ENCODE measurements at places on chromosomes 6 and 20. TPM values are rescaled to one million over a fixed set of nuclear protein-coding genes. Genes with fewer than 3 reads are reported as not detected.
A peak's percentile ranks its signal among the peaks of the same experiment; 100 is the strongest.

GRCh38 chr6:11683871-11684270, 94.7 kb downstream of the ADTRP start:
- ATAC-seq: no peak

GRCh38 chr6:13428583-13429405, 58.6 kb downstream of the GFOD1 start:
- no peak for ATAC-seq

- no peak for ATAC-seq
Observed at GRCh38 chr6:52994031-52994838, 849 bp downstream of the GSTA4 start.

DNA sequence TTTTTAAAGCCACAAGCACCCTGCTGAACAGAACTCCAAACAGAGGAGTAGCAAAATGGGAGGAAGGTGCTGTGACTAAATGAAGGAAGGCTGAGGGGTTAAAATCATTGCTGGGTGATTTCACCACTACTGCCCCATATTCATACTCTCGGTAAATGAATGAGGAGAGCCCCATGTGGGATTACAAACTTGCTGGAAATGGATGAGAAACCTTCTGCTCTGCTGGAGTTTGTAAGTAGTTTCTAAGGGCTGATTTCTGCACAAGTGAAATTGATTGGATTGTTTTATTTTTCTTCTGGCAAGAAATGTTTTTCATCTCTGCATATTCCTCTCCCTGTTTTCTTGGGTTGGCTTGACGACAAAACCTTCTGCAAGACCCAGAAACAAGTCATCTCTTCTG, 533.5 kb upstream of the MMS22L start:
- ATAC-seq: no peak

GRCh38 chr6:91288741-91289140, 701.9 kb upstream of the MAP3K7 start:
- no peak for ATAC-seq

DNA sequence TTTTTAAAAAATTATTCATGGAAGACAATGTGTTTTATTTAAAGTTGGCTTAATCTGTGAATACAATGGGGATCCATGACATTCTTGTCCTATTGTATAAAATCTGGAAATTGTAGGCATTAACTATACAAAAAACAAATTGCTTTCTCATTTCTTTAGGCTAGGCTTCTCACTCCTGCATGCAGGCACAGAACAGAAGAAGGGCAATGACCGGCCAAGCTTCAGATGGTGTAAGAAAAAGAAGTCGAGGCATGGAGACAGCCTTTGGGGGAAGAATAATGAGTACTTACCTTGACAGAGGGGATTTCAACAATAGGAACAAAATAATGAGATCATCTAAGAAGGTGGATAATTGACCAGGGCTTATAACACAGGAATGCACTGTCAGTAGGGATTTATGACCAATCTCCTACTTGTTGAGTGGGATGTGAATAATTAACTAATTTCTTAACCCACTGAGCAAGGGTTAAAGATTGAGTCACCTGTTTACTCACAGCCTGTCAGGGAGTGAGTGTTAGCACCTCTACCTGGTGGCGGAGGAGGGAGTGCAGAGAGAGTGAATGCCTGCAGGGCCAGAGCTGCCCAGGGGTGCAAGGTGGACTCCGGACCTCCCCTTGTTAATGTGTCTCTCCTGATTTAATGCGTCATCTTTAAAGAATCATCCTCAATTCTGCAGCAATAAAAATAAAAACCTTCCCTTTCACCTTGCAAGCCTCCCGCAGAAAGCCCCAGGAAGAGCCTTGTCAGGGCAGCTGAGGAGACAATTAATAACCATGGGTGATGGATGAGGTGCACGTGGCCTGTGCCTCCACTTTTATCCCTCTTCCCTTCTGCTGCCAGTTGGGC, 3.9 kb downstream of the SLC22A2 start:
- ATAC-seq: peak; percentile 93

DNA sequence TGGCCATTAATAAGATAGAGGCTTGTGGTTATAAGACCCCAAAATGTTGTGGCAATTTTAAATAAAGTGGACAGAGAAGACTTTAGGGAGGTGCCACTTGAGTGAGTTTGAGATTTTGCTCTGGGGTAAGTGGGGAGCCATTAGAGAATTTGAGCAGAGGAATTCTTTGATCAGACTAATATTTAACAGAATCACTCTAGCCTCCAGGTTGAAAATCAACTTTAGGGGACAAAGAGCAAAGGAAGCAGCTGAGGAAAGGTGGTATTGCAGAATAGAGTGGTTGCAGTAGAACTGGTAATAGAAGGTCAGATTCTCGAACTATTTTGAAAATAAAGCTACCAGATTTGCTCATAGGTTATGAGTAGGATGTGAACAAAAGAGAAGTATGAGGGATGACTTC, 50.7 kb upstream of the RNF146 start:
- ATAC-seq: no peak

- no peak for ATAC-seq
Observed at GRCh38 chr6:47700596-47700995, 2.2 kb downstream of the ADGRF4 start.

DNA sequence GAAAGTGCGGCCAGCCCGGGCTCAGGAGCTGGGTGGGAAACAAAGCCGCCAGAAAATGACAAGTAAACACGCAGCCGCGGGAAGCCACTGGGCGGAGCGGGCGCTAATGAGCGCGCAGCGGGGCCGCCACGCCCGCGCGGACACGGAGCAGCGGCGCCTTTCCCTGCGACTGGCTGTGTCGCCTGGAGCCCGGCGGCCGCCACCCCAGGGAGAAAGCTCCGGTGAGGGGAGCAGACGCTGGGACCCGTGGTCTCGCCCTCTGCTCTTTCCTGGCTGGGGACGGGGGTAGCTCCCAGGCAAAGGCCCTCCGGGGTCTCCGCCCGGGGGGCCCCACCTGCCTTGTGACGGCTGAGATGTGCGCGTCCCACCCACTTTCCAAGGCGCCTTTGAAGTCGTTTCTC, 54.9 kb downstream of the PRR18 start:
- no peak for ATAC-seq

GRCh38 chr6:26329763-26330511, 35.1 kb upstream of the BTN3A2 start:
- ATAC-seq: peak; percentile 43

GRCh38 chr6:164401871-164402270, 907.5 kb downstream of the C6orf118 start:
- no peak for ATAC-seq

- ATAC-seq: peak; percentile 63
Observed at GRCh38 chr20:46810448-46811223, 84.0 kb upstream of the EYA2 start.

DNA sequence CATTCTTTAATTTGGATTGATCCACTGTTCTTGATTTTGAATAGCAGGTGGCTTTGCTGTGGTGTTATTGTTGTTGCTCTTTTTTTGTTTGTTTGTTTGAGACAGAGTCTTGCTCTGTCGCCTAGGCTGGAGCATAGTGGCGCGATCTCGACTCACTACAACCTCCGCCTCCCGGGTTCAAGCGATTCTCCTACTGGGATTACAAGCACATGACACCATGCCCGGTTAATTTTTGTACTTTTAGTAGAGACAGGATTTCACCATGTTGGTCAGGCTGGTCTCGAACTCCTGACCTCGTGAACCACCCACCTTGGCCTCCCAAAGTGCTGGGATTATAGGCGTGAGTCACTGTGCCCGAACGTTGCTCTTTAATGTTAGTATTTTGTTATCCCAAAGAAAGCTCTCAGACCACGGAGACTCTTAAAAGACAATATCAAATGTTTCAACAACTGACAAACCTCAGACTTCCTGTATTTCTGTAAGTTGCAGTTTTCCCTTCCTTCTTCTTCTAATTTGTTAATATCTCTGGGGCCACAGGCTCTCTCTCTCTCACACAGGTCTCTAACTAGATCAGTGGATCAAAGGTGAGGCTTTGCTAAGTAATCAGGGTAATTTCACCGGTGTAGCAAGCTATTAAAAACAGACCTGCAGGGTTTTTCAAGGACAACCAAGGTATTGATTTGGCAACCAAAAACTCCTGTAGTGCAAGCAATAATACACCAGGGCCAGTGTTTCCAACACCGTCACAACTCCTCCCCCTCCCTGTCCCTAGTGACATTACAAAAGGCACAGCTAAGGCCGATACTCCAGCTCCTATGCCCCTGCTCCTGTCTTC, 48.8 kb upstream of the ZNF217 start:
- peak; percentile 83 for ATAC-seq

GRCh38 chr6:30130887-30131862, 4.8 kb upstream of the TRIM40 start:
- peak; percentile 86 for ATAC-seq

DNA sequence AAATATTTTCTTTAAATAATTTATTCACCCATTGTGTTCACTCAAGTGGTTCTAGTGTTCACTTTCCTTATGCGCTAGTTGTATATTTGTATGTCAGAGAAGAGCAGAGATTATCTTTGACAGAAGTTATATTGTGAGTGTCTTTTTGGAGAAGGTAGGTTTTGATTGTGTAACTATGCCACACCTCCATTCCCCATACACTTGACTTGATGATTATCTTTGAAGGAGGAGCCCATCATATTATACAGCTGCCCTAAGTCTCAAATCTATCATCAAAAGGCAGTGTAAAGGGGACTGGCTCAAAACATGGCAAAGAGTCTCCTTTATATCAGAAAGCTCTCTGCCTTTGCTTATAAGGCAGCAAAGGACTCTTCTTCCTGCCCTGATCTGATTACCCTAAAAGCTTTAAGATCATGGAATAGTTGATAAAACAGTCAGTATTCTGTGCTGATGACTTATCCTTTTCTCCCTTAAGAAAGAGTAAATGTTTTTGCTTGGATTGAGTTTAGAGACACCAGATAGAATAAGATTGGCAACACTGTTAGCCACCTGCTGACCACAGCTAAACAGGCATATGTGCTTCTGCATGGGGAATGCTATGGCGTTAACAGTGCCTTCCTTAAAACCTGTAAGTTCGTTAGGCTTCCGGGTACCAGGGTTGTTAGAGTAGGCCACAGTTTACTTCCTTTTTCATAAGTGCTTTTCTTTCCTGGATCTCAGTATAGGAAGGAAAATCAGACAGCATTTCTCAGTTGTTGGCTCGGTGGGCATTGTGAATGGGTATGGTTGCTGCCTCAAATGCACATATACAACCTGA, 22.6 kb downstream of the TOP1 start:
- ATAC-seq: no peak

GRCh38 chr6:45112711-45113110, 215.4 kb upstream of the RUNX2 start:
- ATAC-seq: no peak

DNA sequence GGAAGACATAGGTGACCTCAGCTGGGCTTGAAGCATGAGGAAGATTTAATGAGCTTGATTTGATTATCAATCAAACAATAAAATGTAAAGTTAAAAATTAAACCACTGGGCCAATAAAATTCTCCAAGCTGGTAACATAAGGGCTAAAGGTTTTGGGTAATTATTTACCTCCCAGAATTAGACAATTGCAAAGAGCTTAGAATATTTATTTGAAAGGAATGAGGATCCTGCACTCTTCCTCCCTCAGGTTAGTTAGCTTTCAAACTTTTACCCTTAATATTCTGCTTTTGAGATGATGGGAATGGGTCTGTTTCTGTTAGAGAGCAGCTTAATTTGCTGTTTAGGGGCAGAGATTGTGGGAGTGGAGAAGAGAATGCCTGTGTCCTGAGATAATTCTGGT, at the start of gene SLC17A4:
Gene SLC17A4, plus strand, starts transcription at position 208 of the 400 bp plus-strand sequence. CDS start 7,221 bp downstream, outside the sequence.
- ATAC-seq: no peak

DNA sequence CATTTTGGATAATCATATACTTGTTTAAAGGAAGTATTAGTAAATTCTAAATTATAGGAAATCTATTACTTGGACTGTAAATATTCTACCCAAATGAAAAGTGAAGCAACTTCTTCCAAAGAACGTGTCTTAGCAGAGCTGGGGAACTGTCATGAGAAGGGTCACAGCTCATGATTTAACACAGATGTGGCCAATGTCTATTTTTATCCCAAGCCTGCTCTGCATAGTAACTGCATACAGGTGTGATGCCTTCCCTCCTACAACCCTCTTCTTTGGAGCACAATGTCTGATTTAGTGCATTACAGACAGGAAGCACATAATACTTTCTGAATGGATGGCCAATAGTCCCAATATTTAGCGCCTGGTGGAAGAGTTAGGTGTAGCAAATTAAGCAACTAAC, 138.7 kb upstream of the THEMIS start:
- ATAC-seq: no peak

- peak; percentile 62 for ATAC-seq
Observed at GRCh38 chr6:27138837-27139755, 108.4 kb upstream of the PRSS16 start.

- no peak for ATAC-seq
Observed at GRCh38 chr6:113004470-113005270, 657.5 kb downstream of the RFPL4B start.

DNA sequence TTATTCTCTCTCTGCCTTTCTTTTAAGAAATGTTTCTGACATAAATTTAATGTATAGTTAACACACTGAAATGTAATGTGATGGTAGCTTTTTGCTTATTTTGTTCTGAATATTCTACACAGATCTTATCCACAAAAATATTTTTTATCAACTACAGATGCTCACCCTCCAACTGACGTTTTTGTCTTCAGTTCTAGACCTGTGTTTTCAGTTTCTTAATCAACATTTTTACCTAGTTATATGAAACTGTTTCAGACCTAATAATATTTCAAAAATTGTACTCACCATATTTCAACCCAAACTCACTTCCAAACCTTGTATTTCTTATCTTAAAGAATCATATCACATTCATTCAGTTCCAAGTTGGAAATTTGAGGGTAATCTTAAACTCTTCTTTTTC, 452.8 kb downstream of the RFPL4B start:
- no peak for ATAC-seq

- no peak for ATAC-seq
Observed at GRCh38 chr6:12345694-12346058, 55.5 kb downstream of the EDN1 start.

- no peak for ATAC-seq
Observed at GRCh38 chr6:135227758-135228157, 46.6 kb downstream of the MYB start.

DNA sequence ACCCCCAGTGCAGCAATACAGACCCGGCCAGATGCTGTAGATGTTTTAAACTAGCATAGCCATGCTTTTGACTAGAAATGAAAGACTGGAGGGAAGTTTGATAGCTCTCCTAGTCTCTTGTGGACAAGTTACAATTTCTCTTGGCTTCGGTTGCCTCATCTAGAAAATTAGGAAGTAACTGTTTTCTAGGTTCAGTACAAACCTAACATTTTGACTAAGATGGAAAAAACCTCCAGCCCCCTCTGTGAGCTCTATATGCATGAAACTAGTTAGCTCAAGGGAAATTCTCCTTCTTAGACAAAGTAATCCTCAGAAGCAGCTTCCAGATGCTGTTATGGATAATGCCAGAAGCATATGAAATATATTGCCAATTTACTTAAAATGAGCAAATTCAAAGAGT, 86.6 kb downstream of the RNF144B start:
- no peak for ATAC-seq

The DPPA5 gene
- not detected for total RNA-seq

The KHDRBS2 gene
- total RNA-seq: 0.12 TPM

The HNF4A gene
- not detected for total RNA-seq

The CEP43 gene
- total RNA-seq: 10.8 TPM

The FAXC gene
- 1.6 TPM for total RNA-seq

The RIMS1 gene
- total RNA-seq: 0.48 TPM

The EDN3 gene
- total RNA-seq: 5.9 TPM

The SLA2 gene
- 0.12 TPM for total RNA-seq

The MRPS26 gene
- 36.5 TPM for total RNA-seq

The C20orf96 gene
- 2.0 TPM for total RNA-seq

The PMEPA1 gene
- 2.7 TPM for total RNA-seq

The OVOL2 gene
- total RNA-seq: 11.0 TPM

The PRDM13 gene
- total RNA-seq: not detected

The GNMT gene
- not detected for total RNA-seq

The PDE7B gene
- total RNA-seq: 0.68 TPM

Measured in esophagus mucosa (tissue), 1 donor.